ENCODE measurements at places on chromosomes 4 and X.

- no peak for DNase-seq
Observed at GRCh38 chr4:26723216-26723615, 137.4 kb upstream of the STIM2 start.

DNA sequence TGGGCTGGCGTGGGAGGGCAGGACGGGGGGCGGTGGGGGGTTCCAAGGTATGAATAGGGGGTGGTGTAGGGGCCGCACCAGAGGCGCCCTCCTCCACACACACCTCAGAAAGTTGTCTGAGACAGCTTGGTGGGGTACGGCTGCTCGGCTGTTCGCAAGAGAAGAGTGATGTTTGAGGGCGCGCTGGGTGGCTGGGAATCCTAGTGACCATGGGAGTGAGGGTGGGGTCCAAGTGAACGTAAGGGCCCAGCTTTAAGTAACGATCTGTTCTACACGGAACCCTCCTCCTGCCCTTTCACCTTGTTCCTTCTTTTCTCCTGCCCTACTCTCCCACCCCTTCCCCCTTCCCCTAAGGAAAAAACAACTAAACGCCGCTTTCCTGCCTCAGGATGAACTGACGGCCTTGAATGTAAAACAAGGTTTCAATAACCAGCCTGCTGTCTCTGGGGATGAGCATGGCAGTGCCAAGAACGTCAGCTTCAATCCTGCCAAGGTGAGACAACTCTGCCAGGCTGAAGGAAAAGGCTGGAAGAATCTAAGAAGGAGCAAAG is 664 bp downstream of the MED12 start:
- no peak for DNase-seq

GRCh38 chr4:6742989-6743388 is 27.0 kb downstream of the BLOC1S4 start:
- no peak for DNase-seq

DNA sequence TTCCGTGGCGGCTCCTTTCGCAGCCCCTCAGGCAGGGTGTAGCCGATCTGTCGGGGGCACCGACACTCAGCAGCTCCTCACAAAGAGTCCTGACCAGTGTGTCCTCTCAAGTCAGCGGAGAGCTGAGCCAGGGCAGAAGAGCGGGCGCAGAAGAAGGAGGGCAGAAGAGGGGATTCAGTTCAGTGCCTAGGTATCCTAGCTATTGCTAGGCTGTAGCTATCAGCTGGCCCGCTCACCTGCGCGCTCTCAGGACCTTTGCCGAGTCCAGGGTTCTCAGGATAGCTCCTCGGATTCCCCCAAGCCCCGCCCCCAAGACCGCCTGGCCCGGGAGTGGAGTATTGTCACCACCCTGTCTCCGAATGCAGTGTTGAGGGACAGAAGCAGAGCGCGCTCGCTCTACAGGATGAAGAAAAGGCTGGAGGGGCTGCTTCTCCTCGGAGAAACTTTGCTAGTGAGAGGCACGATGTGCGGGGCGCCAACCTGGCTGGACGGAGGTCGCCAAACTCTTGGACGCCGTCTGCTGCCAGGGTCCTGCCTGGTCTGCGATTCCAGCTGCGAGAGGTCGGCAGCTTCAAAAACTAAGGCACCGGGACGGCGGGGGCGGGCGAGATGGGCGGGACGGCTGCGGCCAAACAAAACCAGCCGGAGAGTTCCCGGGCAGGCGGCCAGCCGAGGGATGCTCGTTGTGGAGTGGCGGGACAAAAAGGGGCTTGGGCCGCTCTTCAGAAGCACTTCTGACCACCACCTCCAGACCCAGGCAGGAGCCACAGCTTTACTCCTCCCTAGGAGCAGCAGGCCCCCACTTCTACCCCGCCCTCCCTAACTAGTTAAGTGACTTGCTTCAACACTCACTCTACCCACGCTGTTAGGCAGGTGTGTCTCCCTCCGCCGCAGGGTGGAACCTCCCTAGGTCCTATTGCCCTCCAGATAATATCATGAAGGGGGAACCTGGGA is at the start of gene XKRX:
TSS of gene XKRX (minus strand) at position 258 of the 954 bp plus-strand sequence. CDS start 613 bp downstream, outside the sequence.
- peak; percentile 10 for DNase-seq

GRCh38 chr4:142686081-142686480 is 160.0 kb downstream of the INPP4B start:
- DNase-seq = no peak

DNA sequence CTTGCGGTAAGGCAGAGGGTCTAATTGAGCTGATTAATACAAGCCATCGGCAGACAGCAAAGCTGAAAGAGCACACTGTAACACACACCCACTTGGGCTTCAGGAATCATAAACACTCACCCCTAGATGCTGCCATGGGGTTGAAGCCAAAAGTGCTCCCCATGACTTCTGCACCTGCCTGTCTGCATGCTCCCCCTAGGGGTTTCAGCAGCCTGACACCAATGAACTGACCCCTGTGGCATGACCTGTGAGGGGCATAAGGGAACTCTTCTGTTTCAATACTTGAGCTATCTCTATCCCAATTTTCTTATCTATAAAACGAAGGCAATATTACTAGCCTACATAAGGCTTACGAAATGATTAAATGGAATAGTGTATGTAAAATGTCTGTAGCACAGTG is 23.0 kb upstream of the IL13RA2 start:
- no peak for DNase-seq

DNA sequence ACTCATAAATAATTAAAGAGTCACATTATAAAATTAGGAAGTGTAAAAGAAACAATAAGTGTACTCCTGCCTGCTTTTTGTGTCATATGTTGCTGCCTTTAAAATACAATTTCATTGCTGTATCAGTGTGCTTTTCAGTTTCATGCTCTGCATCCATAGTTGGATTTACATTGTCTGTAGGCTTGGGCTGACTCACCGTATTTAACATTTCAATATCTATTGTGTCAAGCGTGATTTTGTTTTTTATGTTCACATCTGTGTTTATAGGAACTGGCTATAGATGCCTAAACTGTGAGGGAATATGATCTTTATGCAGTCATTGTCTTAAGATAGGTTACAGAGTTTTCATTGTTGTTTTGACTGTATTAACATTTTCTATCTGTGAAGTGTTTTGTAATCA is 18.1 kb downstream of the CCSER1 start:
- DNase-seq = no peak

DNA sequence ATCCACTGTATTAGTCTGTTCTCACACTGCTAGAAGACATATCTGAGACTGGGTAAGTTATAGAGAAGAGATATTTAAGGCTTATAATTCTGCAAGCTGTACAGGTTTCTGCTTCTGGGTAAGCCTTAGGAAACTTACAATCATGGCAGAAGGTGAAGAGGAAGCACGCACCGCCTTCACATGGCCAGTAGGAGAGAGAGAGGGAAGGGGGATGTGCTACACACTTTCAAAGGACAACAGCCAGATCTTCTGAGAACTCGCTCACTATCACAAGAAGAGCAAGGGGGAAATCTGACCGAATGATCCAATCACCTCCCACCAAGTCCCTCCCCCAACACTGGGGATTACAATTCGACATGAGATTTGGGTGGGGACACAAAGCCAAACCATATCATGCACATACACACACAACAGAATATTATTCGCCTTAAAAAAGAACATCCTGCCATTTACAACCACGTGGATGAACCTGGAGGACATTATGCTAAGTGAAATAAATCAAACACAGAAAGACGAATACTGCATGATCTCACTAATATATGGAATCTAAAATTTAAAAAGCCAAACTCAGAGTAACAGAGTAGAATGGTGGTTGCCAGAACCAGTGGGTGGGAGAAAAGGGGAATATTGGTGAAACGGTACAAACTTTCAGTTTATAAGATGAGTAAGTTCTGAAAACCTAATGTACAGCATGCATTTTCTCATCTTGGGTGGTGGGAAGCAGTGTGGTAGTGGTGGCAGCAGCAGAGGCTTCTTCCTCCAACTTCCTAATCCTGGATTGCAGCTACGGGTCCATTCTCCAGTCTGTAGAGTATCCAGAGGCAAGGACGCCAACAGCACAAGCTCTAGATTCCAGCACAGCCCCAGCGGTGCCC is 12.8 kb downstream of the FRYL start:
- no peak for DNase-seq

DNA sequence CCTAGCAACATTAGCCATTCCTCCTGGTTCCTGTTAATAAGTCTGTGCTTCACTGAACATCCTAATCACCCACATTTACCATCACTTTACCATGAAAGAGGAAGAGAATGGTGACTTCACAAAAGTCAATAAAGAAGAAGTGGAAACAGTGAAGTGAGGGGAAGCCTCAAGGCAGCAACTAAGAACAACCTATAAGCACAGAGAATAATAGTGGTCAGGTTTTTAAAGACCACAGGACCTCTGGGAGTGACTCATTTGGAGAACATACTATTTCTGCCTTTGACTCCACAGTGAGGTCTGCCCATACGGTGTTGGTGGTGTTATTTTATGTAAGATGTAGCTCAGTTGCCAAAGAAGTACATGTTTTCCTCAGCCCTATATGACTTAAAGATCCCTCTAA is 86.0 kb upstream of the TET2 start:
- peak; percentile 83 for DNase-seq
